ENCODE measurements at places on chromosomes 2 and 18.
A peak's percentile ranks its signal among the peaks of the same experiment; 100 is the strongest.

- no peak for DNase-seq
Observed at GRCh38 chr2:21223618-21224017, 99.8 kb downstream of the TDRD15 start.

DNA sequence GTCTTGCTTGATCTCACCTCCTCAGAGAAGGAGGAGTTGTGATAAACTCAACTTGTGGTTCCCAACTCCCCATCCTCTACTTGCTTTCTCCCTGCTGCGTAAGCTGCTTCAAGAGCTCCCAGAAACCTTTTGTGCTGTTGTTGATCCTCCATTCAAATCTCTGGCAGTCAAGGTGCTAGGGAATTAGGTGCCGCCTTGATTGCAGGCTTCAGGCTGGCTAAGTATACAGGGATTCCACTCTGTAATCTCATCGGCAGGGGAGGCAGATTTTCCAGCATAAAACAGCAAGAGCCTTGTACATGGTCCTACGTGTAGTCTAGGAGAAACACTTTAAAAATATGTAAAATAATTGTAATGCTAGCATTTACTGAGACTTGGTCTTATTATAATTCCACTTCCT, 116.2 kb upstream of the DDX18 start:
- no peak for DNase-seq

- DNase-seq = peak; percentile 68
Observed at GRCh38 chr18:70390371-70391090, 101.7 kb downstream of the SOCS6 start.

DNA sequence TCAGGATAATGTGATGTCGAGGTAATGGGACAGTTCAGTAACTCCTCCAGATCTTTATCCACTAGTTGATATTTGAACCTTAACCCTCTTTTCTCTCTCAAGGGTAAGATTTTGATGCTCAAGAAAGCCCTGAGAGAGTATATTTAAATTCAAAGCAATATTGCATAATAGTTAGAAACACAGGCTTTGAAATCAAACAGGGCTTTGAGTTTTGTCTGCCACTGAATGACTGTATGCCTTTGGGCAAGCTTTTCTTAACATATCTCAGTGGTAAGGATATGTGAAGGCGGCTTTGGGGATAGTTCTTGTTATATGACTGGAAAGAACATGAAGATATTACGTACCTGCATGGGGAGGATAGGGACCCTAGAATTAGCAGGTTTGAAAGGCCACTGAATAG, 11.1 kb downstream of the ITPRID2 start:
- no peak for DNase-seq

GRCh38 chr18:8380926-8381325, 228.3 kb upstream of the RAB12 start:
- no peak for DNase-seq

DNA sequence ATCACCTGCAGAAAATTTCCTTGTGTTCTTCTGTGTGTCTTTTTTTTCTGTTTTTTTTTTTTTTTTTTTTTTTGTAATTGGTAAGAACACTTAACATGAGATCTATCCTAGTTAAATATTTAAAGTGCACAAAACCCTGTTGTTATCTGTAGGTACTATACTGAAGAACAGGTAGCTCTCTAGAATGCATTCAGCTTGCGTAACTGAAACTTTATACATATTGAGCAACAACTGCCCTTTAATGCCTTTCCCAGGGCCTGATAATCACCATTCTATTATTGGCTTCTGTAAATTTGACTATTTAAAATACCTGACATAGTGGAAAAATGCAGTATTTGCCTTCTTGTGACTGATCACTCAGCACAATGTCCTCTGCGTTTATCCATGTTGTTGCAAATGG, 701.8 kb downstream of the SUCLG1 start:
- no peak for DNase-seq

- DNase-seq = no peak
Observed at GRCh38 chr2:220528180-220528675, 900.8 kb downstream of the SLC4A3 start.

DNA sequence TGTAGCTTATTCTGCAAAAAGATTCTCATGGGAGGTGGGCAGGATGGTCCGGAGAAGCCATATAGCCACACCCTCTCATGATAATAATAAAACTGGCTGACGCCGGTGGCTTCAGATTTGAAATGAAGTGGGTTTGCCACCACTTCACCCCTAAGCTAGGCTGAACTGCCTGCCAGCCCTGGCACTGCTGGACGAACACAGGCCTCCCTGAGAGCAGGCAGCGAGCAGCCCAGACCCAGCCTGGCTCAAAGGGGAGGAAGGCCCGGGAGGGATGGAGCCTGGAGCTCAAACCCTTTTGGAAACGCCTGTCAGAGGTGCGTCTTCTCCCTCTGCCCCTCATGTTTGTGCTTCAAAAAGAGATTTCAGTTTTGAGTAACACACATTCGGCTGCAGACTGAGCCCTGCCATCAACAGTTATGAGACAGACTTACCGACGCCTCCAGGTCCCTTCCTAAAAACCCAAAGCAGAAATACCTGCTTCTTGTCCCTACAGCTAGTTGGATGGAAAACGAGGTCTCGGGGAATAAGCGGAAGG, 71.1 kb upstream of the HPCAL1 start:
- no peak for DNase-seq

- DNase-seq = peak; percentile 56
Observed at GRCh38 chr2:58484221-58484620, 243.1 kb upstream of the FANCL start.

GRCh38 chr2:177275743-177276055, 11.2 kb upstream of the NFE2L2 start:
- no peak for DNase-seq

DNA sequence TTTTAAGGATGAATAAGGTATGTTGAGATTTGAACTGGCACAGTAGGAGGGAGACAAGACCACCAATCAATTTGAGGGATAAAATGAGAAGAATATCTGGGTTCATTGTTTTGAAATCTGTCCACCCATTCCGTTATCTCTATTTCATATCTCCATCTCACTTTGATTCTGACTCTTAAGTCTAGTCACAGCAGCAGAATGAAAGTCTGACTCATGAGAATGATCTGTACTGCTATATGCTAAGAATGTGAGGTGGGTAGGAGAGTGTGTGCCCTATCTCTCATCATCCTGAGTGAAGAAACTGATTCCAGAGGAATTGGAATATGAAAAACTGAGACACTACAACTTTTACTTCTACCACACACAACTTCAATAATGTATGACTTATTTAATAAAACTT, 1994.5 kb upstream of the PIK3C3 start:
- DNase-seq = peak; percentile 44

All from HS-5 (cell line).